ENCODE measurements at places on chromosomes 11 and 22.

DNA sequence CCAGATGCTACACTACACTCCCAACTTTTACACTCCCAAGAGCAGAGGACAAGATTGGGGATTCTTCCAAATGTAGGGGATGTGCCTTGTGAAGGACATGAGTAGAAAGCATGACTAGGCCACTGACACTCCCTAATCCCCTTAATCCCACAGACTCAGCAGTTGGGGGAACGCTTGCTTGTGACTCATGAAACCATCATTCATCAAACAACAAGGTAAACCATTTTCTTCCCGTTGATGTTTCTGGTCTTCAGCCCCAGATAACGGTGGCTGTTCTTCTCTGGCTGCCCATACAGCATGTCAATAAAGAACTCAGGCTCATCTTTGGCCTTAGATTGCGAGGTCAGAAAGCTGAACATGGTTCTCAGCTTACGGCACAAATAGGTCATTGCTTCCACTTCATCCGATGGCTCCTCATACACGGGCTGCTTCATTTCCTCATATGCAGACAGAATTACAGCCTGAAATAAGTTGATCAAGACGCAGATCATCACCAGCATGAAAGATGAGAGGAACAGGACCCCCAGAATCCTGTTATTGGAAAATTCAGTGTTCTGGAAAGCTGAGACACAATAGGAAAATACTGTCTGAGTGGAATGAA is 6.4 kb upstream of the CDPF1 start:
- no peak for DNase-seq

- DNase-seq: no peak
These were observed 734 bp downstream of the ZP1 start for GRCh38 chr11:60867871-60868681.

- peak; percentile 30 for DNase-seq
These were observed 37.6 kb upstream of the RIC3 start for GRCh38 chr11:8206251-8207079.

GRCh38 chr22:44497218-44497904 is 672 bp downstream of the RTL6 start:
- DNase-seq: no peak

- no peak for DNase-seq
These were observed 1.9 kb upstream of the SCARF2 start for GRCh38 chr22:20439556-20439927.

- no peak for DNase-seq
These were observed 72.0 kb downstream of the ARHGAP42 start for GRCh38 chr11:100759106-100759505.

Measured in hypothalamus (tissue), 51 donors.